Upper lobe of left lung (tissue), 6 donors: ENCODE measurements at places on chromosomes 7 and 10. TPM values are rescaled to one million over a fixed set of nuclear protein-coding genes. Genes with fewer than 3 reads are reported as not detected.

The COL1A2 gene
- total RNA-seq, result 257 TPM

DNA sequence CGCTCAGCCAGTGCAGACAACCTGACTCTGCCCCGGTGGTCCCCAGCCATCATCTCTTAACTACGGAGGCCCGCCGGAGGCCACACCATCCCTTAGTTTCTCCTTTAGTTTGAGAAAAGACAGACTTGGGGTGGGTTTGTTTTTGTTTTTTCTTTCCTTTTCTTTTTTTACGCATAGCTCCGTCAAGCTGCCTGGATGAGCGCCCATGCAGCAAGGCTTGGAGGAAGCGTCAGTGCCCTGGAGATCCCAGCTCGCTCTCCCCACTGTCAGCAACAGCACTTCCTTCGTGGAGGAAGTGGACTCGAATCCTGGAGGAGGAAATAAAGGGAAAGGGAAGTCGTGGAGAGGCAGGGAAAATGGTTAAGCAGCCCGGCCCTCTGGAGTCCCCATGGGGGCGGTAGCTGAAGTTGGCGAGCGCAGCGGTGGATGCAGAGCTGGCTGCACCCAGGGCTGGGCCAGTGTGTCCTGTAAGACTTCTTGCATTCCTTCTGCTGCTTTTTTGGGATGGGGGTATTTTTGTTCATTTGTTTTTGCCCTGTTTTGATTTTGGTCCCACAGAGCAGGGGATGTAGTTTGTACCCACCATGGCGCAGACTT lies 35.9 kb upstream of the GJD4 start:
- H3K27ac ChIP-seq, result no peak overlapping the region
- H3K4me1 ChIP-seq, result peaks cover 9% of the 10 kb centered on the region
- no peak overlapping the region for H3K4me3 ChIP-seq
- H3K27me3 ChIP-seq, result no peaks in the 10 kb centered on the region

DNA sequence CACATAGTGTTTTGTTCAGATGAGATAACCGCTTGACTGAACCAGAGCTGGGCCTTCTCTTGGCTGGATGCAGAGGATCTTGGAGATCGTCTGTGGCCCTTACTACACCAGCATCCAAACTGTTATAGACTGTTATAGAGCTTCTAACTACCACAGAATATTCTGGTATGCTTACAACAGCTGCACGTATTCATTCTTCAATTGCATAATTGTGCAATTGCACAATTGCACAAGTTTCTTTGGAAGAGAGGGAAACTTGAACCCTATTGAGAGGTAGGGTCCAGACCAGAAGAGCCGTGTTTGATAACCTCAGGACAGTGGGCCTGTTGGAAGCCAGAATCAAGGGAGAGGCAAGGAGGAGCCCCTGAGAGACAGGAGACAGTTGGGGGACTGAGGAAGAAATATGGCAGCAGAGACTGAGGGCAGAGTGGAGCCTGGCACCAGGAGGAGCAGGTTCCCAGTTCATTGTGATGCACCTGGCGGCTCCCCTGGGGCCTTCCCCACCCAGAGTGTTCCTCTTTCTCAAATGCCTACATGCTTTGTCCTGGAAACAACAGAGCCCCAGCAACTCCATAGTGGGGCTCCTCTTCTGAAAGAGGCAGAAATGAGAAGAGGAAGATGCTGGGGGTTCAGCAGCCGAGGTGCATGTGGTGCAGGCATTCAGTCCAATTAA lies 64.1 kb downstream of the PTPRZ1 start:
- DNase-seq, result no peak
- H3K4me3 ChIP-seq, result no peak overlapping the region
- no peaks in the 10 kb centered on the region for H3K27me3 ChIP-seq
- H3K27ac ChIP-seq, result no peak overlapping the region

DNA sequence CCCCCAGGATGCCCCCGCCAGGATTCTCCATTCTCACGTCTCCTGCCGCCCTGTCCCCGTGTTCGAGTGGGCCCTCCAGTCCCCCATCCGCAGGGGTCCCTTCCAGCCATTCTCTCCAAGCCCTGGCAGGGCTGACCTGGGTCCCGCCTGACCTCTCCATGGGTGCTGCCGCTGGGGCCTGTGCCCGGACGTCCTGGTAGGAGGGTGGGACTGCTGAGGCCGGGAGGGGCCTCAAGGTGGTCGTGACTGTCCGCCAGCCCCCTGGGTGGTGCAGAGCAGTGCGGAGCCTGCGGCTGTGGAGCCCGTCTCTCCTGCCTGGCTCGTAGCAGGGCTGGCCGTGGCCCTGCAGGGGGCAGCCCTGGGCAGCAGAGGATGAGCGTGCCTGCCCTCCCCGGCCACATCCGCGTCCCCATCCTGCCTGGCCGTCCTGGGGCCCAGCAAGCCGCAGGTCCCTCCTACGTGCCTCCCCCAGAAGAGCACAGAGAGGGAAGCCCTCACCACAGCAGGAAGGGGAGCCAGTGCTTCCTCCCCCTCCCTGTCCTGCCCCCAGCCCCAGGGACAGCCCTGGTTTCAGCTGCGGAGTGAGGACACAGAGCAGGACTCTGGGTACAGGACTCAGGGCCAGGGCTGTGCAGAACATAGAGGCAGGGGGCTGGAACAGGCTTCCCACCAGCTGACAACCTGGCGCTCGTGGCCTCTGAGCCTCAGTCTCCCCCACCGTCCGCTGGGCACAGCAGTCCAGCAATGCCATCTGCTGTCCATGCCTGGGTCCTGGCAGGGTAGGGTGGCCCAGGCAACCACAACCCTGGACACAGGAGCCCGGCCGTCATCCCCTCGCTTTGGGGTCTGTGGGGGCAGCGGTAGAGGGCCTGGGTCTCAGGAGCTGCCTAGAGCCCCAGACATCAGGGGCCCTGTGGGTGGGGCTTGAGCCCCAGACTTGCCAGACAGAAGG lies 1.5 kb upstream of the GRIFIN start:
- no peaks in the 10 kb centered on the region for H3K36me3 ChIP-seq
- peaks cover 18% of the 10 kb centered on the region for H3K4me1 ChIP-seq
- H3K27ac ChIP-seq, result no peak overlapping the region
- DNase-seq, result peak; percentile 93
- no peaks in the 10 kb centered on the region for H3K27me3 ChIP-seq
- H3K4me3 ChIP-seq, result no peak overlapping the region
